ENCODE measurements at places on chromosomes 2 and 18.

GRCh38 chr2:127096718-127097470, 10.1 kb downstream of the BIN1 start:
- no peak for DNase-seq

GRCh38 chr2:231524477-231525247, 5.6 kb downstream of the NMUR1 start:
- no peak for DNase-seq

- DNase-seq: no peak
Observed at GRCh38 chr2:160141912-160142311, 58.2 kb downstream of the ITGB6 start.

- DNase-seq: no peak
Observed at GRCh38 chr18:2538236-2538635, 33.1 kb downstream of the METTL4 start.

DNA sequence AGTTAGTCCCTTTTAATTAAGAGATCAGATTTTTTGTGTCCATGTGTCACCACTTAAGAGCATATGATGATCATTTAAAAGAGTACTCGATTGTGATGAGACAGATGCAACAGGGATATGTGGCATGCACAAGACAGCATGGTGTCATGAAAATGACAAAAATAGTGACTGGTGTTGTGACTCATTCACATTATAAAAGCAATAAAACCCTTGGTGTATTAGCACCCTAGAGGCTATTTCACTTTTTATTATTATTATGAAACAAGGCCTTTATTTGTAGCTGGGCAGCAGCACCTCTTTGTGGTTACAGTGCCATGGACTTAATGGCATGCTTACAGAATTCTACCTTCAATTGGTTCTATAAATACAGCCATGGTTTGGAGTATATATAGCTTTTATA, 1296.0 kb upstream of the ZEB2 start:
- no peak for DNase-seq

- no peak for DNase-seq
Observed at GRCh38 chr2:25042321-25043240, 705 bp downstream of the EFR3B start.

- DNase-seq: no peak
Observed at GRCh38 chr18:12860530-12860929, 23.5 kb downstream of the PTPN2 start.

DNA sequence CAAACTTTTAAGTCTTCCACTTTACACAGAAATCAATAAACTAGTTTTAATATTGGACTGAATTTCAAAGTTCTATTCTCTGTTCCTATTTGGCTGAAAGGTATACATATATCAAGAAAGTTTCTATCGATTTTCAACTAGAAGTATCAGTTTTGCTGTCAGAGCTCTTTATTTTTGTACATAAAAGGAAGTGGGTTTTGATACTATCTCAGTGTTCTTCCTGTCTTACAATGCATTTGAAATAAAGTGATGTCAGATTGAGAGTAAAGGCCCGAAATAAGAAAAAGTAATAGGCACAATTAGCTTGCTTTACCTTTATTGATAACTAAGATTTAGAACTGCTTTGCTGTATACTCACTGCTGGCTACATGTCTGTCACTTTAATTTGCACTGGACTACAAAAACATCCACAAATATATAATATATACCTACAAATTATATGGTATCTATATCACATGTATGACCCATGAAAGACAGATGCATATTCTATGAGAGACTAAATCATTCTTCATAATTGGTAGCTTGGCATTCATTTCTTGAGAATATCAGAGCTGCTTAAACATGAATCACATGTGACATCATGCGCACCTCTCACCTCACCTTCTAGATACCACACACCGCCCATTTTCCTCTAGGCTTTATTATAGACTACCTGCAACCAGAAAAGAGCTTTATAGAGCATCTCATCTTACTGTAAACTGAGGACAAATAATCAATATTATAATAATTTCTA, 83.6 kb downstream of the ASXL2 start:
- DNase-seq: no peak

- DNase-seq: no peak
Observed at GRCh38 chr18:6021306-6022073, 126.2 kb upstream of the TMEM200C start.

GRCh38 chr2:199933466-199933865, 21.8 kb downstream of the TYW5 start:
- no peak for DNase-seq
